ENCODE measurements at places on chromosomes 6 and 20. TPM values are rescaled to one million over a fixed set of nuclear protein-coding genes. Genes with fewer than 3 reads are reported as not detected.

DNA sequence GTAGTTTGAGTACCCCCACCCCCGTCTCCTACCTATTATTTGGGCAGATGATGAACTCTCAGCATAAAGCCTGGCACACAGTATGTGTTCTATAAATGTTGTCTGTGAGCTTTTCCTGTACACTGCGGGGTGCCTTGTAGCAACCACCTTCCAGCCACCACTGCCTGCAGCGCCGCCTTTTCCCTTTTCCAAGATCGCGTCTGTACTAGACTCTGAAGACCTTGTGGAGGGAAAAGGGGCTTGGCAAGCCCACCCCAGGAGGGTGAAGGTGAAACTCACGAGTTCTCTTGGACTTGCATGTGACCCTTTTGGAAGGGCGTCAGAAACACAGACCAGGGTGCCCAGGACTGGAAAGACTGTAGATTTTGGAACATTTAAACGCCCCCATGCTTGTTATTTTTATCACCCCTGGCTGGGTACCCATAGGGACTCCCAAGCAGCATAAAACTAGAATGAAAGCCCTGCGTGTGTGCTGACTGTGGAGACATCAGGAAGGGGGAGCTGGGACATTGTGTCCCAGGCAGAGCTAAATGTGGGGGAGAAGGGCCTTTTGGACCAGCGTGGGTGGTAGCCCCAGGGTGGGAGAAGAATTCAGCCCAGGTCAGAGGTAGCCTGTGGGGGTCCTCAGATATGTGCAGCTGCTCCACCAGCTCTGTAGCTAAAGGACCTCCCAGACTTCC, 8.3 kb downstream of the BAK1 start:
- DNase-seq: no peak

C20orf144 gene
- not detected for total RNA-seq

SLC26A8 gene
- 0.12 TPM for total RNA-seq

CASS4 gene
- total RNA-seq: 1.0 TPM

GRCh38 chr20:23065266-23066201, 16.1 kb upstream of the THBD start:
- DNase-seq: no peak

APCDD1L gene
- total RNA-seq: 0.08 TPM

- DNase-seq: no peak
Observed at GRCh38 chr20:1427457-1428054, 34.7 kb upstream of the FKBP1A start.

IPCEF1 gene
- total RNA-seq: 3.4 TPM

RNF182 gene
- total RNA-seq: 1.8 TPM

Data from ovary (tissue), 10 donors.